ENCODE measurements at places on chromosomes 11 and 22. TPM values are rescaled to one million over a fixed set of nuclear protein-coding genes. Genes with fewer than 3 reads are reported as not detected.
A peak's percentile ranks its signal among the peaks of the same experiment; 100 is the strongest.

DNA sequence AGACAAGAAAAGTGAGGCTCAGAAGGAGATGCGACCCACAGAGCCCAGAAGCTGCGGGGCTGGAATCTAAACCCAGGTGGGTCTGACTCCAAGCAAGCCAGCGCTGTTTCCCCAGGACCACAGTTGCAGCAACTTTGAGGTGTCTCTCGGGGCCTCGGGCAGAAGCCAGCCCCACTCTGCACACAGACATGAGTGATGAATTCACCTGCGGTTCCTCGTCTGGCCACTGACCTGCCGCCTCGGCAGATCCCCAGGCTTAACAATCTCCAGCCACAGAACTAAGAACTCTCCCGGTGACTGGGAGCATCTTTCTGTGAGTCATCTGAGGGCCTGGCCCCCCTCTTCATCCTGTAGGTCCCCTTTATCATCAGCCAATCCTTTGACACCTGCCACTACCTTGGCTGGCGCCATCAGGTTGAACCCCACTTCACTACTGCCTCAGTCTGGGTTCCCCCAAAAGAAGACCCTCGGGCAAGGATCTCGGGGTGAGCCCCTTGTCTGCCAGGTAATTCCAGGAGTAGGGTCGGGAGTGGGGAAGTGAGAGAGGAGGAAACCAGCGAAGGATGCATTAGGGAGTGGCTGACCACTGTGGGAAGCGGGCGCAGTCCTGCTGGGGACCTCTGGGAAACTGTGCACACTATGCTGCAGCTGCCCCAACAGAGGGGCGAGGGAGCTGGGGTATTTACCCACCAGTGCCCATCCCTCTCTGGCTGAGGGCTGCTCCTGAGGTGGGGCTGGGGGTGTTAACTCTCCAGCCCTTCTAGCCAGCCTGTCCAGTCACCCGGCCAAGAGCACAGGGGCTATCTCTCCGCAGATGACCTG, 33.0 kb upstream of the MN1 start:
- DNase-seq, result no peak

DNA sequence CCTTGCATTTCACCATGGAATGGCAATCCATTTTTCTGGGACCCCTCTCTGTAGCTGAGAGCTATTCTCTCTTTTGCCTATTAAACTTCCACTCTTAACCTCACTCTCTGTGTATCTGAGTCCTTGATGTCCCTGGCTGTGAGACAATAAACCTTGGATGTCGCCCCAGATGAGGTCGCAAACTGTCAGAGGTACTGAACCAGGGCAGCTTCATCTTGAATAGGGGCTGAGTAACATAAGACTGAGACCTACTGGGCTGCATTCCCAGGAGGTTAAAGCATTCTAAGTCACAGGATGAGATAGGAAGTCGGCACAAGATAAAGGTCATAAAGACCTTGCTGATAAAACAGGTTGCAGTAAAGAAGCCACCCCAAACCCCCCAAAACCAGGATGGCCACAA, 68.0 kb downstream of the RSF1 start:
- no peak for DNase-seq

GRCh38 chr11:14374922-14375830, 16.2 kb upstream of the RRAS2 start:
- peak; percentile 45 for DNase-seq

- no peak for DNase-seq
Measured at GRCh38 chr11:61403658-61404057, 11.3 kb downstream of the TMEM216 start.

GRCh38 chr22:50177537-50178470, 7.3 kb downstream of the PANX2 start:
- DNase-seq, result no peak

PGA5 gene
- total RNA-seq, result not detected

- peak; percentile 48 for DNase-seq
Measured at GRCh38 chr22:32574958-32575910, 100.6 kb downstream of the FBXO7 start.

BATF2 gene
- total RNA-seq, result 0.45 TPM

ZNF280B gene
- total RNA-seq, result 9.1 TPM

PIK3IP1 gene
- total RNA-seq, result 2.3 TPM

DNA sequence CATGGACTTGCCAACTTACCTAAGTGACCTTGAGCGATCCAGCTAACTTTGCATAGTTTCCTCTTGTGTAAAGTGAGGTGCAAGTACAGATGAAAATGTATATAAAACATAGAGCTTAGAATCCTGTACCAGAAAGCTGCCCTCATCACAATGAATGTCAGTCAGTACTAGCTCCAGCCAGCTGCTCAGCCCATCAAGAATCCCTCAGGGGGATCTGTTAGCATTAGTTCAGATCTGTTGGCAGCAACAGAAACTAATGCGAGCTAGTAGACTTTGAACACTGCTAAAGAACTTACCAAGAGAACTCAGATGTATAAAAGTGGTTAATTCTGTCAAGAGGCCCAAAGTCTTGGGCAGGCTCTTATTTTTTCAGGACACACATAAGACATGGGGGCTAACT, 6.3 kb upstream of the C11orf91 start:
- no peak for DNase-seq

DNA sequence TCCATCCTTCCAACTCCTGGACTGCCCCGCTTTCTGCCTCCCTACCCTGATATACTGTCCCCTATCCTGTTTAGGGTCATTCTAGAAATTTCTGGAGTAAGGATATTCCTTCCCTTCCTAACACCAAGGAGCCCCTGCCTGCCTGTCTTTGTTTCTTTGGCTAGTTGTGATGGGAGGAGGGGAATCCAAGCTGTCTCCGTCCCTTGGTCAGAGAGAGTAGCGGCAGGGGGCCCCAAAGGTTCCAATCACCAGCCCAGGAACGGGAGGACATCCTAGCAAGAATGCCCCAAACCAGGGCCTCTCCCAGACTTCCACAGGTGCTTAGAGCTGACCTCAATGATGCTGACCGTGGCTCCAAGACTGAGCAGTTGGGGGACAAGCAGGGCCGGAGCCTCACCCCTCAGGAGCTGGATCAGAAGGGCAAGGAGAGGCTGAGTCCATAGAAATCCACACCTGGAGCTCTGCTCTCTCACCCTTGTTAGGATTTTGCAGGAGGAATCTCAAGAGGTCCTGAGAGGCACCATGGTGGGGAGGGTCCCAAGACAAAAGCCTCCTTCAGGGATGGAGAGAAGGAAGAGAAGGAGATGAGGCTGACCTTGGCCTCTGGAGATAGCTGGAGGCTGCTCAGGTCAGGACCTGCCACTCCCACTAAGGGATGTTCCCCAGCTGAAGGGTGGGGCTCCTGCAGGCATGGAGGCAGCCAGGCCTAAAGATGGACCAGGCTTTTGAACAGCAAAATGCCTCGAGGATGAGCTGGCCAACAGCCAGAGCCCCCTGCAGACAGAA, 13.6 kb downstream of the SLC22A12 start:
- DNase-seq, result no peak

UPK3A gene
- not detected for total RNA-seq

HEPHL1 gene
- not detected for total RNA-seq

DNA sequence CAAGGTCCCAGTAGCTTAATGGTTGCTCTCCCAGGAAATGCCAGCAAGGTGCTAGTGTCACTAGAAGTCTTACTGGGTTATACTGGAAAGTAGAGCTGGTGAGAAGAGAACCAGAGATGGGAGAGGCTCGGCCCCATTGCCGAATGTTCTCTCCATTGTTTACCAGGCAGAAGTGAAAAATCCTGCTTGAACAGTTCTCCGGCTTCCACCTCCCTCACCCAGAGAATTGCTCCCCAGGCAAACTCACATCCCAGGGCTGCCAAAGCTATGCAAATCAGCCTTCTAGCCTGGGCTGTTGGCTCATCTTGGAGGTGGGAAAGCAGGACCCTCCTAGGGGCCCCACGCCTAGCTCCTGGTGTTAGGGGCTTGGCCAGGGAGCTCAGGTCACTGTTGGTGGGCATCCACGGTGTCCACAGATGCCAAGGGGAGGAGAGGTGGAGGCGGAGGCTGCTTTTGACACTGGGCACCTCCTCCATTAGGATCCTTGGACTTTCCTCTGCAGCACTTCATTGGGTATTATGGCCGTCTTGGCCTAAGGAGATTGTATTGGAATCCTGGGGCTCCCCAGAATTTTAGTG, 20.1 kb downstream of the POU2F3 start:
- DNase-seq, result no peak

DNA sequence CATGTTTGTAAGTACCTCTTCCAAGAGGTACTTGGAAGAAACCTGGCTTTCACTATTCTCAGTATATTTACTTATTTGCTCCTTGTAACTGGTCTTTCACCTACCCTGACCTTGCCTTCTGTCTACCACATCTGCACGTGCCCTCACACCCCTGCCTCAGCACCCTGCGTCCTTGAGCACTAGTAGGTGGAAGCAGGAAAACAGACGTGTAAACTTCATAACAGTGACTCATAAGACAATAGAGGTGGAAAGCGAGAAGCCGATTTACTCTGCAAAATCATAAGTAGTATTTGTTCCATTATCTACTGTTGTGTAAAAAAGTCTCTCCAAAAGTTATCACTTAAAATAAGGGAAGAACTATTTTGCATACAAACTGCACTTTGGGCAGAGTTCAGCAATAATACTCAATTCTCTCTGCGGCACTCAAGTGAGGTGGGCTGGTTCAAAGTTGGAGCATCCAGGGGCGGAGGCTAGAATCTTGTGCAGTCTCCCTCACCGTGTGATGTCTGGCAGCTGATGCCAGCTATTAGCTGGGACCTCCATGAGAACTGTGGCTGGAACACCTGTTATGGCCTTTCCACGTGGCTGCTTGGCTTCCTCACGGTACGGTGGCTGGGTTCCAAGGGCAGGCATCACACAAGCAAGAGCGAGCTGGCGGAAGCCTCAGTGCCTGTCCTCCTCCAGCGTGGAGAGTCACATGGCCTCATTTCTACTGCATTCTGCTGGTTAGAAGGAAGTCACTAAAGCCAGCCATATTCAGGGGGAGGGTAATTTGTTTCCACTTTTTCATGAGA, 30.4 kb downstream of the PACS1 start:
- peak; percentile 36 for DNase-seq

PLAAT5 gene
- total RNA-seq, result not detected

BBOX1 gene
- not detected for total RNA-seq

MPZL3 gene
- total RNA-seq, result not detected

- no peak for DNase-seq
Measured at GRCh38 chr11:70418130-70418529, 19.8 kb downstream of the CTTN start.

DNA sequence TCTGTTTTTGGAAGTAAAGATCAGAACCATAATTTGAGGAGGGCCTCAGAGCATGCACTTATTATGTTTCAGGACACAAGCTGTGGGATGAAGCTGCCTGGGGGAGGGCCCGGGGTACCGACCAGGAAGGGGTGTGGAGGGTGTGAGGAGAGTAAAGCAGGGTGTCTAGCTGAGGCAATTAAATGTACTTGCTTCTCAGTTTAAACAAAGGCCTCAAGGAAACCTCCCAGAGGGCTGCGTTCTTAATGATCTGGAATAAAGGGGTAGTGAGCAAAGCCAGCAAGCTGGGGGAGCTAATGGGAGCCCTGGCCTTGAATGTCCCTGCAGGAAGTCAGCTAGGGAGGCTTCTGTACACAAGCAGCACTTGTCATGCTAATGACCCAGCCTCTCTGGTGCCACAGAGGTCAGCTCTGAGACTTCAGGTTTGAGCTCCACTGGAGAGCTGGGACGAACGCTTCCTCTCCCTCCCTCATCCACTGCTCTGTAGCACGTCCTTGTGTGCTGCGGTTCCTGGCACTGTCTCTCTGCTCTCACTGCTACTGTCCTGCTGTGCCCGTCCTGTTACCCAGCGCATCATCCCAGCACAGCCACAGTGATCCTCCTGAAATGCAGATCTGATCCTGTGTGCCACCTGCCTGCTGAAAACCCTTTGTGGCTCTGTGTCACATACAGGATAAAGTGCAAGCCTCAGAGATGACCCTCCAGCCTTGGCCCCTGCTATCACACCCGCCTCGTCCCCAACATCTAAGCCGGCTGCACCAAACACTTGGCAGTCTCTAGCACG, 159.7 kb downstream of the DBX1 start:
- no peak for DNase-seq

- no peak for DNase-seq
Measured at GRCh38 chr22:48975886-48976285, 851.8 kb downstream of the BRD1 start.

GRCh38 chr11:95284057-95285052, 53.4 kb upstream of the SESN3 start:
- no peak for DNase-seq

DNA sequence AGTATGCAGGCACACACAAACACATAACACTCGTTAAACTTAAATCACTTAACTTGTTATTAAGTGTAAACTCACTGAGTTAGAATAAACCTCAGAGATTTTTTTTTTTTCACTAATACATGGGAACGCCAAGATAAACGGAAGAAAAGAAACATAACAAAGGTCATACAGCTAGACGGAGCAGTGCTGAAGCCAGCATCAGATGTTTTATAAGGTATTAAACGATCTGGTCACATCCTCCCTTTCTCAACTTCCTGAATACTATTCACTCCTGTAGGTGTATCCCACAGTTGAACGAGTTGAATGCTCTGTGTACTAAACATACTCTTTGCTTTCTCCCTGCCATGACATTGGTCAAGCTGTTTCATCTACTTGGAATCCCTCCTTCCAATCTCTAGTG, 212.0 kb downstream of the SWAP70 start:
- no peak for DNase-seq

TSGA10IP gene
- not detected for total RNA-seq

GRCh38 chr11:2122222-2122906, 16.8 kb downstream of the IGF2 start:
- DNase-seq, result no peak

GRCh38 chr22:30969532-30970355, 679 bp downstream of the TUG1 start:
- DNase-seq, result peak; percentile 22

DNA sequence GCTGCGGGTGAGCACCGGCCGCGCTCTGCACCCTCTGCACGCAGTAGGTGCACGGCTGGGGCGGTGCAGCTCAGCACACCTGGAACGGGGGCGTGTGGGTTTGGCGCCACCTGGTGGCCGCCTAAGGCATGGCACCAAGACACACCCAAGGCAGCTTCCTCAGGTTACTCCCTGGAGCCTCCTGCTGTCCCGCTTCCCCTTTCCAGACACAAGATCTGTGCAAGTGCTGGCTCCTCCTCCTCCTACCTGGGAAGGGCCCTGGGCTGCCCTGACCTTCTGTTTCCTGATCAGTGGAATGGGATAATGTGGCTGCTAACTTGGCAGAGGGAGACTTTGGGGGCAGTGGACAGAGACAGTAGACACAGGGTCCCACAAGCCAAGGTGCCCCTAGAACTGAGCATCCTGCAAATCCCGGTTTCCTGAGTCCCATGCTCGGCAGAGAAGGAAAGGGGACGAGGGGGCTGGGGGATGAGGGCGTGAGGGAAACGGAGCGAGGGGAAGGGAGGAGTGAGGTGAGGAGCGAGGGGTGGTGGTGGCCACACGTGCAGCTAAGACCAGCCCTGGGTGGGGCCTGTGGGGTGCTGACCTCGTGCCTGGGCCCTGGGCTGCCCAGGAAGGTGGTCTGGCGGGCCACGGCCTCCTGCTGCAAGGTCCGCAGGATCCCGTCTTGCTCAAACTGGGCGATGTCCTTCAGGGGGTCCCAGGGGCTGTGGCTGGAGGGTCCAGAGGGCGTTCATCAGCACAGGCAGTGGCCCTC, 34.8 kb upstream of the CARS1 start:
- peak; percentile 77 for DNase-seq

- DNase-seq, result no peak
Measured at GRCh38 chr22:46736705-46737104, 1.3 kb downstream of the CERK start.
